ENCODE measurements at places on chromosomes 16 and 17.

DNA sequence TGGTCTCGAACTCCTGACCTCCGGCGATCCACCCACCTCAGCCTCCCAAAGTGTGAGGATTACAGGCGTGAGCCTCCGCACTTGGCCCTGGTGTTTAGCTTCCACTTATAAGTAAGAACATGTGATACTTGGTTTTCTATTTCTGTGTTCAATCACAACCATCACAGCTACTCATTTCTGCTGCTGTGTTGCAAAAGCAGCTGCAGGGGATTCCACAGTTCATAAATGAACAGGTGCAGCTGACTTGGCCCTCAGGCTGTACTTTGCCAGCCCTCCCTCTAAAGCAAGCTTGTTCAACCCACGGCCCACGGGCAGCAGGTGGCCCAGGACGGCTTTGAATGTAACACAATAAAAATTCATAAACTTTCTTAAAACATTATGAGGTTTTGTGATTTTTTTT, 79.2 kb downstream of the SLC39A11 start:
- no peak for DNase-seq

DNA sequence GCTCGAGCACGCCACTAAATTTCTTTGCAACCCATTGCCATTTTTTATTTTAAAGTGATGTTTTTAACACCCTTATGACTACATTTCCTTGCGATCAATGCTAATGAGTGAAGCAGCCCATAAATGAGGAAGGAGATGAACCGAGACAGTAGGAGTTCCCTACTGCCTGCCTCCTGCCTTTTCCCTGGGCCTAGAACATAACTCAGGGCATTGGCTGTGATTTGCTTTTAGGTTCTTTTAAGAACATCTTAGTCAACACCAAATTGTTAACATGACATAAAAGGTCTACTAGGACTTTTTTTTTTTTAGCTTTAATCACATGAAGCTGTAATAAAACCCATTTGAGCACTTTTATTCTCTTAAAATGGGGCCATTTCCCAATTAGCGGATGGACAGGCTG, 81.3 kb downstream of the MAP2K6 start:
- DNase-seq: no peak

DNA sequence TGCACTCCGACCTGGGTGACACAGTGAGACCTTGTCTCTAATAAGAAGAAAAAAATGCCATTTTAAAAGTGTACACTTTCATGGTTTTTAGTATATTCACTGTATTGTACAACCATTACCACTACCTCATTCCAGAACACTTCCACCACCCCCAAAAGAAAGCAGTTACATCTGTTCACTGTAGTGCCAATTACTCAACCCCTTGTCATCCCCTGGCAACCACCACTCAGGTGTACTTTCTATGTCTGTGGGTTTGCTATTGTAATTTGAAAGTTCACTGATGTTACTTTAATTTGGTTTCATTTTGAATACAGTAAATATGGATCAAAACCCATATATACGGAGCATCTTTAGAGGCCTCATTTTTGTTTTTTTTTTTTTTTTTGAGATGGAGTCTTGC, 6.1 kb downstream of the ZG16 start:
- no peak for DNase-seq

DNA sequence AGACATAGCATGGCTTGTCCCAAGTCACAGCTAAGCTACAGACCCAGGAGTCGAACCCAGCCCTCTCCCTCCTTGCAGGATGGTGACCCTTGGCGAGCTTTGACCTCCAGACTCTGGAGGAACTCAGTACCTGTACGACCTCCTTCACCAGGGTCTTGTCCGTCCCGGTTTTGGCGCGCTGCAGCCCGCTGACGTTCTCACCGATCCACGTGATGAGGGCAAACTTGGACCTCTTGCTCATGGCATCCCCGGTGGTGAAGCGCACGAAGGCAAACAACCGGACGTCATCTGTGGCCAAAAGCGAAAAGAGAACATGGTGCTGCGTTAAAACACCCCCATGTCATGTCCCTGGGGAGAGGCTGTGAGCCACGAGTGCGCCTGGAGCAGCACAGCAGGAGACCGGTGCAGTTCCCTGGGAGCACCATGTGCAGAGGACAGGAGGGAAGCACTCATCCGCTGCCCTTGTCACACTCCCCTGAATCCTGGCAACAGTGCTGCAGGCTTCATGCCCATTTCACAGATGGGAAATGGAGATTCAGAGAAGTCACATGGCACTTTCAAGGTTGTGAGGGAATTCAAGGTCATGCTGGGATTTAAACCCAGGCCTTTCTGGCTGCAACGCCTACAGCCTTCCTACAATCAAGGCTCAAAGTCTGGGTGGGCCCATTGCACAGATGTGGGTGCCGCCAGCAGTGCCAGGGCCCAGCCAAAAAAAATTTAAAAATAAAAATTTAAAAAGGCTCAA, 27.7 kb downstream of the COTL1 start:
- no peak for DNase-seq

DNA sequence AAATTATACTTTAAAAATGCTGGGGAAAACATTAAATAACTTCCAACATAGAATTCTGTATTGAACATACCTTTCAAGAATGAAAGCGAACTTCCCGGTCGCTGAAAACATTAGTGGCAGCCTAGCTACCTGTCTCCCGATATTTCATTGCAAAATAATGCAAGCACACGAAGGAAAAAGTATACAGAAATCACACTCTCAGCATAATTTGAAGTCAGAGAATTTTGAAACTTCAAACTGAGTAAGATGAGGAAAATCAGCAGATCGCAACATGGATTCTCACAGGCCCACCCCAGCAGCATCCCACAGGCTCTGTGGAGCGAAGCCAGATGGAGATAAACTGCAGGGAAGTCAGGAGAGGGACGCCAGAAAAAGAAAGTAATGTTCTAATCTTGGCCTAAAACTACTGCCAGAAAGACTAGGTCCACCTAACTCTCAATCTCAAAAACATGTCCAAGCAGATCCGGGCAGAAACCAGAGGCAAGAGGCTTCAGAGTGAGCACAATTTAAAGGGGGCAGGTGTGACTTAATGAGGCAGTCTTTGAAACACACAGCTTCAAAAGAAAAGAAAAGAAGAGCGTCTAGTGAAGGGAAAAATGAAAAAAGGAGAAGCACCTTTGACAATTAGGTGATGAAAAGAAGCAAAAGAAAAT, 4.8 kb upstream of the GOSR1 start:
- no peak for DNase-seq

DNA sequence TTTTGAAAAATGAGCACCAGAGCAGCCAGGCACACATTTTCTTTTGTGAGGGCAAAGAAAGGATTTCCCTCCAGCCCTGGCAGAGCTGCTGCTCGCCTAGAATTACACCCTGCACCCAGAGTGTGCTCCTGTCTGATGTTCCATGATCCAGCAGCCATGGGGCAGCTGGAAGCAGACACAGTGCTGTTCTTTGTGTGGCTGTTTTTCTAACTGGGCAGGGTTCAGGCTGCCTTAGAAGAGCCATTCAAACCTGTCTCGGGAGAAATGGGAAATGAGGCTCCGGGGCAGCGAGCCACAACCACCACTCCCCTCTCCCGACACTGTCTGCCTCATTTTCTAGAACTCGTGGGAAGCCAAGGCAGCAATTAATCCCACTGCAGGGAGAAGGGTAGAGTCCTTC, 28.9 kb downstream of the LITAF start:
- no peak for DNase-seq

- no peak for DNase-seq
Observed at GRCh38 chr16:16890964-16891363, 512.0 kb downstream of the NPIPA7 start.

- DNase-seq: no peak
Observed at GRCh38 chr17:74008196-74008595, 195.3 kb upstream of the RPL38 start.

- DNase-seq: no peak
Observed at GRCh38 chr16:89642574-89642973, 14.9 kb downstream of the CHMP1A start.

- DNase-seq: no peak
Observed at GRCh38 chr17:82435103-82435502, 15.4 kb downstream of the CYBC1 start.

DNA sequence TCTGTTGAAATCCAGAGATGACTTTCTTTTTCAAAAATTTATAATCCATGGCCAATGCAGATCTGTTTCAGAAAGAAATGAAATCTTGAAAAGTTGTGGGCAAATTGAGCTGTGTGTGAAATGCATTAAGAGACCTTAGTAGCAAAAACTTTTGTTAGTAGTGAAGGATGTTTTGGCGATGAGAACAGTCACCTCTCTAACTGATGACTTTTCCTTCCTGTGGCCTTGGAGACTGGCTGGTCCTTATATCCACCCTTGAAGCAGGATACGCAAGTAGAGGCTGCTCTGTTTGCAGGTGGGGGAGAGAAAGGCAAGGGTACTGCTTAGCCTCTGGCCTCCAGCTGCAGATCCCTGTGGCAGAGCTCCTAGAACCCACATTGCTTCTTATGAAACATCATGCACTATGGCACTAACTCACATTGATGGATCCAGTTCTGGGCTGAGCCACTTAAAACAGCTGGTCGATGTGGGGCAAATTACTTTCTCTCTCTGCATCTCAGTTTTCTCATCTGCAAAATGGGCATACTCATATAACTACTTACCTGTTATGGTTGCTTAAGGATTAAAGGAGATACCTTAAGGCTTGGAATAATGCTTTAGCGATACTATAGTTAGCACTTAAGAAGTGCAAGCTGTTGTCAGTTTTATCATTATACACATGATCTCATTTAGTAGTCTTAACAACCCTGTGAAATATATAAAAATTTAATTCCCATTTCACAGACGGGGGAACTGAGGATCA, 89.3 kb downstream of the SDR42E1 start:
- no peak for DNase-seq

DNA sequence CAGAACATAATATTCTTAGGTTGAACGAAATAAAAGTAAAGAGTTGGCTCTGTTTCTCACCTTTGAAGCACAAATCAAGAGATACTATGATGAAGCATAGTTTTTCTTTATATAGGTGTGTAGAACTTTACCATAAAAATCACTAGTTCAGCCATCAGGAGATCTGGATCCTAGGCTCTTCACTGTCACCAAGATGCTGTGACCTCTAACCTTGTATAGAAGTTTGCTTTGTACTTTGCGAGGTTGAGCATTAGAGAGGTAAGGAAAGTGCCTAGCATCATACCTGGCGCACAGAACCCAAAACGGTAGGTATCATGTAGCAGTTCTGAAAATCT, 553 bp upstream of the CDC6 start:
- DNase-seq: no peak

DNA sequence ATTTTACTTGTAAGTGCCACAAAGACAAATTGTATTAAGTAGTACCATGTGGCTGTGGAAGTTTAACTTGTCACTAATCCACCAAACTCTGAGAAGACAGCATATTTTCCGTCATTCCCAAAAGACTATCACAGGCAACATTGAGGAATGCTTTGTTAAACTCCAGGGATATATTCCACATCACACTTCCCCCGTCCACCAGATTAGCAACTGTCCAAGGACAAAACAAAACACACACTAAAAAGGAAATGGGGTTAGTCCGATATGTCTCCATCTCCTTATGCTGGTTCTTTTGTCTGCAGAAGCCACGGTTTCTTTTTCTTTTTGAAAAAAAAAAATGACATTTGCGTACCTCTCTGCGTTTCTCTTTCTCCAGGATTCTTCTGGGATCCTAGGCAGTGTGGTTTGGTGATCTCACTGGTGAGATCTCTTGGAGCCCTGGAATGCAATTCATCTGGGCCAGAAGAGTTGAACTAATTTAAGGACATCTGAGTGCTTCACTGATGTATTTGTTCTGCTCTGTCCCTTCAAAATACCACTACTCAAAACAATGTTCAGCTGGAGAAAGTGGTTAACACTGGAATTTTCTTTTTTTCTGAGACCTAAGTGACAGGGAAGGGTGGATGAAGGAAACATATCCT, 40.6 kb downstream of the PRKCB start:
- DNase-seq: no peak

DNA sequence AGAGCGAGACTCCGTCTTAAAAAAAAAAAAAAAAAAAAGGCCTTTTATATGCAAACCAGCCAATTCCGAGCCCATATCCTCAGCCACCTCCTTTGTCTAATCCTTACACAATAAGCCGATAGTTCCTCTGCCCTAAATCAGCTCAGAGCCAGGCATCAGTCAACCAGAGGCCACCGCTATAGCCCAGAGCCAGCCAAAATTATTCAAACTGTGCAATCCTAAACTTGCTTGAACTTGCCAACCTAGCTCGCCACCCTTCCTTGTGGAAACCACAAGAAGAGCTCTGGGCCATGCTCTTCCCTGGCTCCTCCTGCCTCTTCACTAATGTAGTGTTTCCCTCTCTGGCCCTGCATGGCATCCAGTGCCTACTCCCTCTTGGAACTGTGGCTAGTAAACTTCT, 17.7 kb downstream of the ITGAL start:
- DNase-seq: no peak

GRCh38 chr17:48757524-48757961, 29.0 kb upstream of the HOXB13 start:
- DNase-seq: no peak

DNA sequence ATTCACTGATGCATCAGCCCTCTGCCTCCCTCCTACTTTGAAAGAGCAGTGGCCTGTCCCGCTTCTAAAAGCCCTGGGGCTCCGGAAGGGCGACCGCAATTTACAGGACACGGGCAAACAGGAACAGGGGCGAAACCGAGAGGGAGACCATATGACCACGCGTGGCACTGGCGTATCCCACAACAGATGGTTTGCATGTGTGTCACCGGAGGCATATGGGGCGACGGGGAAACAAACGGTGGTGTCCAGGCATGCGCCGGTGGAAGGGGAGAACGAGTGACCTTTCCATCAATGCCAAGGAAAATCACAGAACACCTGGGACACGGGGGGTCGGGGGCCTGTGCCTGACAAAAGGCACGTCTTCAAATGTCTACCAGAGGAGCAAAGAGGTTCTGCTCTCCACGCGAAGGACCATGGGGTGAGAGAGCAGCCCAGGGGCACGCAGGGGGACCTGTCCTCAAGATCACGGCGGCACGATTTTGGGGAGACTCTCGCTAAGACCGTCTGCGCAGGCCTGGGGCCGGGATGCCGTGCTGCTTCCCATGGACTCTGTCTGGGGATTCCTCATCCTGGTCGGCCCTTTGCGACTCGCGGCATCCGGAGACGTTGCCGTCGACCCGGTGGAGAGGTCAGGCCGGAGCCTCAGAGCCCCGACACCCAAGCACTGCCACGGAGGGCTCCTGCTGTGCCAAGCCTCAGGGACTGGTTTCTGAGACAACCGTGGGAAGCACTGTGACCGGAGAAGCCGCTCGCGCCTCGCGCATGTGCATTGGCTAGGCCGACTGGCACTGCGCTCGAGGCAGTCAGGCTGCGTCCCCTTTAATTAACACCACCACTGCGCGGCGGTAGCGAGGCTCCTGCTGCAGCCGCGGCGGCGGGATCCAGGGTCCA, 12.8 kb upstream of the KCNJ18 start:
- no peak for DNase-seq

- no peak for DNase-seq
Observed at GRCh38 chr17:74649909-74650308, 26.4 kb upstream of the CD300E start.

- DNase-seq: no peak
Observed at GRCh38 chr16:69478685-69479084, 54.3 kb downstream of the CYB5B start.

DNA sequence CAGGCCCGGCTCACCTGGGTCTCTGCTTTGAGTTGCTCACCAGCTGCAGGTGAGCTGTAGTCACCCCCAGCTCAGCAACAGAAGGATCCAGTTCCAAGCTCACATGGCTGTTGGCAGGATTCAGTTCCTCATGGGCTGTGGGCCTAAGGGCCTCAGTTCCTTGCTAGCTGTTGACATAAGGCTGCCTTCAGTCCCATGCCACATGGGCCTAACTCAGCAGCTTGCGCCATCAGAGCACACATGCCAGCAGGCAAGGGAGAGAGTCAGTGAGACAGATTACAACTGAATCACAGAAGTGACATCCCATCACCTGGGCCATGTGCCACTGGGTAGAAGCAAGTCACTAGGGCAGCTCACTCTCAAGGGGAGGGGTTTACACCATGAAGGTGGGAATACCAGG, 24.7 kb downstream of the PSMD7 start:
- DNase-seq: no peak

All from stimulated activated CD4-positive, alpha-beta T cell treated with anti-CD3 and anti-CD28 coated beads, Interleukin-2, amount 100 ng/mL, for 4 hours (primary cell).